ENCODE measurements at places on chromosomes 16 and 17.
A peak's percentile ranks its signal among the peaks of the same experiment; 100 is the strongest.

- no peak for DNase-seq
These were observed 20.8 kb upstream of the SLC38A10 start for GRCh38 chr17:81315885-81316391.

DNA sequence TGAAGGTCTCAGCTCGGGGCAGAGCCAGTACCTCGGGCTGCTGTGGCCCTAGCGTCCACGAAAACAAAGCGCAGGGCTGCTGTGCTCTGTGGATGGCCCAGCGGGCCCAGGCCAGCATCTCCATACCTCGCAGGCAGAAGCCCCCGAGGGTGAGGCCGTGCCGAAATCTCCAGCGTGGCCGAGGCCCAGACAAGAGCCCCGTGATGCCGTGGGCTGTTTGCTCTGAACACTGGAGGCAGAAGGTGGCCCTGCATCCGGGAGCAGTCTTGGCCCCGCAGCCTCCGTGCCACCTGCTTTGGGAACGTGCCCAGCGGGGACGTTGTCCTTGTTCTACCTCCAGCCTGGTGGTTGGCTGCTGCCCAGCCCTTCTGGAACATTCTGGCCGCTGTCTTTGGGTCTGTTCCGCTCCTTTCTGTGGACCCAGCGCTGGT, 121.4 kb downstream of the BANP start:
- no peak for DNase-seq

GRCh38 chr17:48735062-48735351, 6.5 kb upstream of the HOXB13 start:
- no peak for DNase-seq

GRCh38 chr16:23711785-23712184, 1.2 kb downstream of the ERN2 start:
- DNase-seq, result no peak

GRCh38 chr16:49183911-49184310, 97.7 kb downstream of the CBLN1 start:
- no peak for DNase-seq

DNA sequence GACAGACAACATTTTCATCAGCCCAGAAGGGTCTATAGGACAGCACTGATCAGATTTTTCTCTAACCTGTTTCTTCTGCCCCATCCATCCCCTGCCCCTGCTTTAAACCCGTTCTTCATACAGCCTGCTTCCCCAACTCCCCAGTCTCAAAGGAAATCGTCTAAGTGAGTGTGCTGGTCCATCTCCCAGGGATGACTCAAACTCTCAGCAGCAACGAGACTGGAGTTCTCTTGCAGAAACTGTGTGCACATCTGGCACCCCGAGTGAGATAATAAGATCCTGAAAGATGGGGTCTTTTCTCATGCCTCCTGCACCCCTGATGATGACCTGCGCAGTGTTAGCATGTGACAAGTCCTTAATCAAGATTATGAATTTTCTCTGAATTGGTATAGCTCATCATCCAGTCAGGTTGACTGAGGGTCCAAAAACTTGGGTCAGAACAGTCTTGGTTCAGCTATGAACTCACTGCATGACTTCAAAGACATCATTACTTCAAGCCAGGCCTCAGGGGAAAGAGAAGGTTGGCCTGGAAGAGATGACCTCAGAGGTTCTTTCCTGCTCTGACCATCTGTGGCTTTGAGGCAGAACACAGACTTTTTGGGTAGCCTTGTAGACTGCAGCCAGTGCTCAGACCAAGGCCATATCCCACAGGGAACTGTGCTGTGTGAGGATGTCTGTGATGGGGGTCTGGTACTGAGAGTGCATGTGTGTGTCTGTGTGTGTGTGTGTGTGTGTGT, 117.9 kb downstream of the SPACA3 start:
- DNase-seq, result no peak

DNA sequence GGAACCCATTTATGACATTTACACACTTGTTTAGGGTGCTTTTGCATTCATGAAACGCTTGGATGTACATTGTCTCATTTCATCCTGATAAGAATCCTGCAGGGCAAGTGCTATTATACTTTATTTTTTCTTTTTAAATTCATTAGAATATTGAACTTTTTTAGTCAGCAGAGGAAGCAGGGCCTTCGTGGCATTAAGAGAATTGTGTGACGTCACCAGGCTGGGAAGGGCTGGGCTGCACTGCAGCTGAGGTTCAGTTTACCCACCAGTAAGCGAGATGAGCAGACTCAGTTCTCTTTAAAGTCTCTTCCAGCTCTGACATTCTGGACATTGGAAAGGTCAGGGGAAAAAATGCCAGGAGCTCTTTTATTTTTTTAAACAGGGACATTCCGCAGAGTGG, 159.0 kb downstream of the MRM1 start:
- DNase-seq, result no peak

DNA sequence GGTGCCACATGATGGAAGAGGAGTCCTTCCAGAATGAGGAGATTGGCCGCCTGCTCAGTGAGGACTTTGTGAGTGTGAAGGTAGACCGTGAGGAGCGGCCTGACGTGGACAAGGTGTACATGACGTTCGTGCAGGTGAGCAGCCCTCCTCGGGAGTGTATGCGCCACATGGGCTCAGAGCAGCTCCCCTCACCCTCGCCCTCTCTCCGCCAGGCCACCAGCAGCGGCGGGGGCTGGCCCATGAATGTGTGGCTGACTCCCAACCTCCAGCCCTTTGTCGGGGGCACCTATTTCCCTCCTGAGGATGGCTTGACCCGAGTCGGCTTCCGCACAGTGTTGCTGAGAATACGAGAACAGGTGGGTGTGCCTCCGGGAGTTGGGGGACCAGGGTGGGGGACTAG, 1.9 kb downstream of the SPATA20 start:
- DNase-seq, result no peak

DNA sequence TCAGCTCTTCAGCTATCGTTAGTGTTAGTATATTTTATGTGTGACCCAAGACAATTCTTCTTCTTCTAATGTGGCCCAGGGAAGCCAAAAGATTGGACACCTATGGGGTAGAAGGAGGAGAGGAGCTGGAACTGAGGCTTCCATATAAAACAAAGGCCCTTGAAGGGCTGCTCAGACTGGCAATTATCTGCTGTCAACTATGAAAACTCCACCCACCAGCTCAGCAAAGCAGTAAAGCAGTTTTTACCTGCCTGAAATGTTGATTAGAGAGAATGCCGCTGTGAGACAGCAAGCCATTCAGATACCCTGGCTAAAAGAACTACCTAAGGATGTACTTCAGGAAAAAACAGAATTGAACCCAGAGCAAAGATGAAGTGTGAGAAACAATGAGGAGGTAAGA, 45.9 kb upstream of the GNAO1 start:
- no peak for DNase-seq

DNA sequence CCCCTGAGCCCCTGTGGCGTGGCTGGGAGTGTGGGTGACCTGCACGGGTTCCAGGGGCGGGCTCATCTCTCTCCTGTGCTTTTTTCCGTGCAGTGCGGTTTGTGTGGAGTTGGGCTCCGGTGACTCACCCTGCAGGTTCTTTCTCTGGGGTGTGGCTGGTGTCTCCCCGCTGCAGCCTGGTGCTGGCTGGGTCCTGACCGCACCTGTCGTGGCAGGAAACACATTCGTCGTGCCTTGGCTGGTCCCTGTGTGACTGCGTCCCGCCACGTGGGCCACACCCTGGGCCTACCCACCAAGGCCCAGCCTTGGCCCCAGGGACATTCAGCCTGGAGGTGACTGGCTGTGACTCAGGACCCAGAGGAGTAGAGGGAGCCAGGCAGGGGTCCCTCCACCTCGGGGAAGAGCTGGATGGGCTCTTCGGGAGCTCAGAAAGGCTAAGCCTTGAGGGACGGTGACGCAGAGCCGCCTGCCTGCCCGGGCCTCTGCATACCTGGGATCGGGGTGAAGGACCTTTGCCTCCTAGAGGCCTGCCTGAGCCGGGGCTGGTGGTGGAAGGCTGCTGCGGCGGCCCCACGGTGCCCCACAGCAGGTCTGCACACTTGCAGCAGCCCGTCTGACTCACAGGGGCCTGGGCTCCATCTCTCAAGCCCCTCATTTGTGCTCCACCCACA, 7.8 kb downstream of the TRAF7 start:
- no peak for DNase-seq

GRCh38 chr17:41511116-41511515, 5.7 kb upstream of the KRT13 start:
- no peak for DNase-seq

DNA sequence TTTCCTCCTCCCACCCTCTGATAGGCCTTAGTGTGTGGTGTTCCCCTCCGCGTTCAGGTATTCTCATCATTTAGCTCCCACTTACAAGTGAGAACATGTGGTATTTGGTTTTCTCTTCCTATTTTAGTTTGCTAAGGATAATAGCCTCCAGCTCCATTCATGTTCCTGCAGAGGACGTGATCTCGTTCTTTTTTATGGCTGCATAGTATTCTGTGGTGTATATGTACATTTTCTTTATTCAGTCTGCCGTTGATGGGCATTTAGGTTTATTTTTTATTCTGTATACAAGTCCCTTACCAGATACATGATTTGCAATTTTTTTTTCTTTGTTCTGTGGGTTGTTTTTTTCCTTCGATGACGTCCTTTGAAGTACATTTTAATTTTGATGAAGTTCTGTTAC, 18.8 kb upstream of the CDK5R1 start:
- DNase-seq, result no peak

DNA sequence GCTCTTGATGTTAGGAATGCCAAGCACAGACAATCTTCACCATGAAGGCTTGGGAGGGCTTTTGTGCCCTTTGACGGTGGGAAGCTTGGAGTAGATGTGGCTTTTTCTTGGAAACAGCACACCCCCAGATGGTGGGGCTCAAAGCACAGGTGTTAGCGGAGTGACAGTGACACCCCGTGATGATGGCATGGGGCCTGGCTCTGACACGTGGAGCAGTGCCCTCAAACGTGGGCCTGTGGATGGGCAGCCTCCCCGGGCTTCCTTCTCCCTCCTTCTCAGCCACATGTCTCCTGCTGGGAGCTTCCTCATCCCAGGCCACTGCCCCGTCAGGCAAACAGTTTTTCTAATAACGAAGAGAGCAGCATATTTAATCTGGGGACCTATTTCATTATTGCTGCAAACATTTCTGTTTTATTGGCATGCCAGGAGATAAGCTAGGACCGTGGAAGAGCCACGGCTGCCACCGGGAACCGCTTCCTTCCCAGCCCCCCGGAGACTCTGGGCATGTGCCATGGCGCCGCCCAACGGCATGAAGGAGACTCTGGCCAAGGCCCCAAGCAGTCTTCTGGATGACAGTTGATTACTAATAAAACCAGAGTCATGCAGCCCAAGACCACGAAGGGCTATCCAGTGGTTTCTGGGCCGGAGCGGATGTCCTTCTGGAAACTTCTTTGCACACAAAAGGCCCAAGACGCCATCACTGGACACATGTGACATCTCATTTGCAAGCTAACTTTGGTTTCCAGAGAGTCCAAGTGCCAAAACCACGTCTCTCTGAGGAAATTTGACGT, 280.3 kb upstream of the FOXF1 start:
- no peak for DNase-seq

- DNase-seq, result no peak
These were observed 141.7 kb upstream of the C17orf78 start for GRCh38 chr17:37234106-37234505.

DNA sequence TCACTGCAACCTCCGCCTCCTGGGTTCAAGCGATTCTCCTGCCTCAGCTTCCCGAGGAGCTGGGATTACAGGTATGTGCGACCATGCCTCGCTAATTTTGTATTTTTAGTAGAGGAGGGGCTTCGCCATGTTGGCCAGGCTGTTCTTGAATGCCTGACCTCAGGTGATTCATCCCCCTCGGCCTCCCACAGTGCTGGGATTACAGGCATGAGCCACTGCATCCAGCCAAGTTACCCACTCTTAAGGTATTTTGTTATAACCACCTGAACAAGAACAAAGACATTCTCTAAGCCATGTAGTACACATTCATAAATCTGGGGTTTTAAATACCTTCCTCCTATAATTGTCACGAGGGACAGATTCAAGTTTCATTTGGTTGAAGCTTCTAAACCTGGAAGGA, 12.3 kb upstream of the TMEM170A start:
- no peak for DNase-seq

DNA sequence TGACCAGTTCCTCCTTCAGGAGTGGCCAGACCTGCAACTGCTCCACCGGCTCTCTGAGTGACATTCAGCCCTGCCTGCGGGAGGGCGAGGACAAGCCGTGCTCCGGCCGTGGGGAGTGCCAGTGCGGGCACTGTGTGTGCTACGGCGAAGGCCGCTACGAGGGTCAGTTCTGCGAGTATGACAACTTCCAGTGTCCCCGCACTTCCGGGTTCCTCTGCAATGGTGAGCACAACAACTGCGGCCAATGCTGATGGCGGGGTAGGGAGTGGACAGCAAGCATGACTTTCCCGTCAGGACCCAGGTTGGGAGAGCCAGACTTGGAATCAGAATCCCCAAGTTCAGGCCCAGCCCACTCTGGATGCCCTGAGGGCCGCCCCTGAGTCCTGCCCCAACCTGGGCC, 12.2 kb downstream of the ITGB4 start:
- DNase-seq, result no peak

- DNase-seq, result no peak
These were observed at the start of gene CES3 for GRCh38 chr16:66961065-66961744. TSS of gene CES3 (plus strand) at chr16:66961266. CDS start at chr16:66961308, 42 bp downstream.

- DNase-seq, result peak; percentile 42
These were observed 64.6 kb downstream of the CYTH1 start for GRCh38 chr17:78717431-78717980.

- DNase-seq, result no peak
These were observed 5.9 kb upstream of the ALKBH5 start for GRCh38 chr17:18177722-18178121.

DNA sequence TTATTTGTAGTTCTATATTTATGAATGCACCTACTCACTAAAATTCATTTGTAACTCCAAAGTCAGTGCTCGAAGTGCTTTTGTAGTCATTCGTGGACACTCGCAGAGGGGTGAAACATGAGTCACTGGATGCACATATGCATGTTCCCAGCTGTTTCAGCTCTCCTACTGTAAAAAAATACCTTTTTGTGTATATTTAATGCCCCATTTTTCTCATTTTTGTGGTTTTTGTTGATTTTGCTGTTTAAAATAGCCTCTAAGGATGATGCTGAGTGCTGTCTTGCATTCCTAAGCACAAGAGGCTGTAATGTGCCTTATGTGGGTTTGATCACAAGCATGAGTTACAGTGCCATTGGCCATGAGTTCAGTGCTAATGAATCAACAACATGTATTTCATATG, 30.6 kb downstream of the CENPV start:
- DNase-seq, result no peak

- DNase-seq, result peak; percentile 83
These were observed 12.7 kb upstream of the ARHGAP23 start for GRCh38 chr17:38415250-38416194.

- DNase-seq, result no peak
These were observed 5.7 kb downstream of the SMIM5 start for GRCh38 chr17:75638893-75639292.

DNA sequence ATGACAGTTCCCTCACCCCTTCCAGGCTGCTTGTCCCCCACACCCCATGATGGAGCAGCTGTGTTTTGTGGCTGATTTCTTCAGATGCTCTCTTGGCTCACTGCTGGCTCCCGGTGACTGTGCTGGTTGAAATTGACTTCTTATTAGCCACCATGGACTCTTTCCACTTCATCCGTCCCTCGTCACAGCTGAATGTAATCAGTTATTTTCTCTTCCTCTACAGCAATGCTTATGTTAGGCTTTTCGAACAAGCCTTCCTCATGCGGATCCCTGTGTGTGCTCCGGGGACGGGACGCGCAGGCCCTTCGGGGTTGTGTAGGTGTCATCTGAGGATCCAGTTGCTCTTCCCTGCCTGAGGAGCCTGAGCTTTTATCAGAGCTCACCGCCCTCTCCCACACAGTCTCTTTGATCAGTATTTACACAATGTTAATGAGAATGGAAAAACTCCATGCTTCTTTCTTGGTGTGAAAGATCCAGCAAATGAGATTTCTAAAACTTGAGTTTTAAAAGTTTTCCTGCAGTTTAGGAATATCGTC, 87.5 kb downstream of the RPTOR start:
- DNase-seq, result no peak

Measured in left lung (tissue), 14 donors.